ENCODE measurements at places on chromosomes 5 and 9.
A peak's percentile ranks its signal among the peaks of the same experiment; 100 is the strongest.

DNA sequence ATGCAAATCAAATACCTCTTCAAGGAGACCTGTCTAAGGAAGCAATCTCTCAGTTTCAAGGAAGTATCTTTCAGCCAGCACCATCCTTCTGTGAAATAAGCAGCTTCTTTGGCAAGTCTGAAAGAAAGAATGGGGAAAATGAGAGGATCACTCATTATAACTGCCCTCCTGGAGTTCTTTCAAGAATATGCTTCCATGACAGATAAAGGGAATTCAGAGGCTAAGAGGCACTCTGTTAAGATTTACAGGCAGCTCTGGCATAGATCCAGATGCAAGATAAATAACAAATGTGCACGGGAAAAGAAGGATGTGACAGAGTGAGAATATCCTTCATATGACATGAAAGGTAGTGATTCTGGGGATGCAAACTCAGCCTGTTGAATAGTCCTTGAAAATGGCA, 348.2 kb upstream of the CCNG1 start:
- DNase-seq = no peak

GRCh38 chr9:91777292-91777830, 172.7 kb downstream of the ROR2 start:
- peak; percentile 85 for DNase-seq

GRCh38 chr9:91848146-91848545, 101.9 kb downstream of the ROR2 start:
- DNase-seq = no peak

DNA sequence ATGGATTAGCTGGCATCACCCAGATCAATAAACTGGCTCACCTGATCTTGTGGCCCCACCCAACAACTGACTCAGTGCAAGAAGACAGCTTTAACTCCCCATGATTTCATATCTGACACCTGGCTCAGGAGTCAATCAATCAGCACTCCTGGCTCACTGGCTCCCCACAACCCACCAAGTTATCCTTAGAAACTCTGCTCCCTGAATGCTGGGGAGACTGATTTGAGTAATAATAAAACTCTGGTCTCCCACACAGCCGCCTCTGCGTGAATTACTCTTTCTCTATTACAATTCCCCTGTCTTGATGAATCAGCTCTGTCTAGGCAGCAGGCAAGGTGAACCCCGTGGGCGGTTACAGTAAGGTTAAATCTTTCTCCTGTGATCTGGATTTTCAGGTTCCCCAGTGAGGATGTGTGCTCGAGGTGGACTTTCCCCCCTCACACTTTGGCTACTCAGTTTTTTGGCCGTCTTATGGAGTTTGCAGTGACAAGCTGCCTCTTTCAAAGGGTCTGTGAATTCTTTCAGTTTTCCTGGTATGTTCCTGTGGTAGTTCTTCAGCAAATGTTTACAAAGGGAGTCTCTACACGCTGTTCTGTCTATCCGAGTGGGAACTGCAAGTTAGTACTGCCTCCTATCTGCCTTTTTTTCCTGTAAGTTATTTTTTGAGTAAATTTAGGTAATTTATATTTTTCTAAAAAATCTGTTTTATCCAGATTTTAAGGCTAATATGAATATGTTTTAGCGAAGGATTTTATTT, 500.2 kb upstream of the NUDT12 start:
- DNase-seq = no peak

GRCh38 chr5:26470439-26470838, 567.9 kb downstream of the CDH9 start:
- DNase-seq = no peak

GRCh38 chr9:125988479-125989050, 241.4 kb downstream of the PBX3 start:
- no peak for DNase-seq

GRCh38 chr5:172490514-172491461, 36.5 kb upstream of the SH3PXD2B start:
- no peak for DNase-seq

- no peak for DNase-seq
These were observed 47.3 kb downstream of the CD180 start for GRCh38 chr5:67149057-67149950.

DNA sequence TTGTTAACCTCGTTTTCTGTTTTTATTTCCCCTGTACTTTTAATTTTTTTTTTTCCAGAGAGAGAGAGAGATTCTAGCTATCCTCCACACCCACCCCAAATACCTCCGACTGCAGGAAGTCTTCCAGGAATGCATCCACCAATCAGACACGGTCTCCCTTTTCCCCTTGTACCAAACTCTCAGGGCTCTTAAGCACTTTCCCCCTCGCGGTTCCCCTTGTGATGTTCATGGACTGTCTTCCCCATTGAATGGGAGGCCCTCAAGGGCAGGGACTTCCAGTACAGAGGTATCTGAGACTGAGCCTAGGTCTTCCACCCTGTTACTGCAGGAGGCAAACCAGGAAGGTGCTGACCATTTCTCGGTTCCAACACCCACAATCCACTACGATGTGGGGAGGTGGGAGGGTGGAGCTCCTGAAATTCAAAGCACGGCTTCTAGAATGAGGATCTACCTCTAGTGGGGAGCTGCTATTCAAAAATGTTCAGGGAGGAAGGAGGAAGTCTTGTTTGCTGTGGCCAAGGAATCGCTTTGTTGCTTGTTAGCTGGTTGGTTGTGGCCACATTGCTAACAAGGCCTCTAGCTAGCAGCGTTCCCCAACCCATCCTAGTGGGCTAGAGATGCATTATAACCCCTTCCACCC, 37.5 kb upstream of the PTGS1 start:
- no peak for DNase-seq

GRCh38 chr5:16792598-16793275, 143.4 kb downstream of the MYO10 start:
- DNase-seq = no peak

DNA sequence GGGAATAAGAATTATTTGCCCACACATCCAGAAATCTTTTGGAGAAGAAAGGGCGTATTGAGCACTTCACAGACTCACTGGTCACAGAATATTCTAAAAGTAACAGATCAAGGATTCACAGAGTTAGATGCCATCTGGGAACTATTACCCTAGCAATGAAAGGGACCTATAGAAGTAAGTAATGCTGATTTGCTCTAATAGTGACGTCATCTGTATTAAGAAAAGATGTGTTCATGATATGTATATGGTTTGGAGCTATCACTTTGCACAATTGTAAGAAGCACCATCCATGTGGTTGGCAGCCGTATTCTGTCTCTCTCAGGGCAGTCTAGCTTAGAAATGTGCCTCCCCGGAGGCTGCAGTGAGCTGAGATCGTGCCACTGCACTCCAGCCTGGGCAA, 52.8 kb upstream of the SV2C start:
- no peak for DNase-seq

DNA sequence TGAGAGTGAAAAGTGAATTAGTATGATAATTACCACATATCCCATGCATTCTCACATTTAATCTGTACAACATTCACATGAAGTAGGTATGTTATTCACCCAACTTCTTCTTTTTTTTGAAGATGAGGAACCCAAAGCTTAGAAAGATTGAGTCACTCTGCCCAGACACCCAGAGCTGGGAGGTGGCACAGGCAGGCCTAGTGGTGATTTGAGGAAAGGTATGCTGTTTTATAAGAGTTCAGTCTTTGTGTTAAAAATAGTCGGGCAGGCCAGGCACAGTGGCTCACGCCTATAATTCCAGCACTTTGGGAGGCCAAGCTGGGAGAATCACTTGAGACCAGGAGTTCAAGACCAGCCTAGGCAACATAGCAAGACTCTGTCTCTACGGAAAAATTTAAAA, 285.3 kb downstream of the NR3C1 start:
- no peak for DNase-seq

DNA sequence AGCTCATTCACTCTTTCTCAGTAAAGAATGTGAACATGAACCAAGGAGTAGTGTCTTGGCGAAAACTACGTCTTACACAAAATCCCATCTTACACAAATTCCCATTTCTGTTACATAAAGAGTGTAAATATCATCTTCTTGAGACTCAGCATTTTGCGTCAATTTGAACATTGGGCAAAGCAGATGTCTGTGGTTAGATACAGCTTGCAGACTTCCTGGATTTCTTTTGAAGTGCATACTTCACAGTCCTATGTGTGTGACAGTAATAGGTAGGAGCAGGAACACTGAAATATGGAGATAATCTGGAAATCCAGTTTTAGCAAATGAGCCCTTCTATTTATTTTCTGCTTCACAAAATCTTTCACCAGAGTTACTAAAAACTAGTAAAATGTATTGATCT, 58.8 kb downstream of the C6 start:
- DNase-seq = no peak

GRCh38 chr5:146921225-146921624, 42.7 kb upstream of the PPP2R2B start:
- DNase-seq = no peak

DNA sequence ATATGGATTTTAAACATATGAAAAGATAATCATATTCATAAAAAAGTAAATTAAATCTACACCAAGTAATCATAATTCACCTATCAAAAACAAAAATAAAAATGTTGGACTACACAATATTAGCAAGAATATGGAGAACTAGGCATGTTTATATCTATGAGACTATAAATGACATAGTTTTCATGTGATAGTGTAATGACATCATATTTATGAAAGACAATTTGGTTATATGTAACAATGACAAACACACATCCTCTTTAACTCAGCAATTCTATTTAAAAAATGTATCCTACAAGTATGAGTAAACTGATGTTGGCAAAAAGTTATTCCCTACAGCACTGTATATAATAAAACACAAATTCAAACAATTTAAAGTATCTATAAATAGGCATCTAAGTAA, 312.3 kb downstream of the EDIL3 start:
- no peak for DNase-seq

DNA sequence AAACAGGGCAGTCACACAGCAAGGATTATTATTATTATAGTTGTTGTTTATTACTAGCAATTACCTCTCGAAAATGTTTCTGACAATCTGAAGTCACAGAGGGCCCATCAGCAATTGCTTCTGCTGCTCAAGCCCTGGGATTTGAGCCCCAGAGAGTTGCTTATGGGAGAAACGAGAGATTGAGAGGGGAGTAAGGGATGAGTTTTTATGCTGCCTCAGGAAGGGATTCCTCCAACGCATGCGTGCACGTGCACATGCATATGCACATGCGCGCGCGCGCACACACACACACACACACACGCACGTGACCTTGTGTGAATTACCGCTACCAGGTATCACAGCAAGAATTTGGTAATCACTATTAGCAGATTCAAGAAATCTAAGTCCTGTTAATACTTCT, 189.2 kb upstream of the TBC1D2 start:
- DNase-seq = no peak

GRCh38 chr5:75200776-75201175, 35.9 kb downstream of the ANKRD31 start:
- no peak for DNase-seq

DNA sequence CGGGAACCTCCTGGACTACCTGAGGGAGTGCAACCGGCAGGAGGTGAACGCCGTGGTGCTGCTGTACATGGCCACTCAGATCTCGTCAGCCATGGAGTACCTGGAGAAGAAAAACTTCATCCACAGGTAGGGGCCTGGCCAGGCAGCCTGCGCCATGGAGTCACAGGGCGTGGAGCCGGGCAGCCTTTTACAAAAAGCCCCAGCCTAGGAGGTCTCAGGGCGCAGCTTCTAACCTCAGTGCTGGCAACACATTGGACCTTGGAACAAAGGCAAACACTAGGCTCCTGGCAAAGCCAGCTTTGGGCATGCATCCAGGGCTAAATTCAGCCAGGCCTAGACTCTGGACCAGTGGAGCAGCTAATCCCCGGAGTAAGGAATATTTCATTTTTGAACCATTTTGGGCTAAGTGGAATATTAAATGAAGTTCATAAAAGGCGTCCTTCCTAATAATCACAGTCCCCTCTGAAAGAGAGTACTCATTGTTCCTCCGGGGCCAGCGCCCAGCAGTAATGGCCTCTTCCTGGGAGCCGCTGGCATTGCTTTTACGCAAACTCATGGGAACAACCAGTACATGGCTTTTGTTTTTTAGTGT, 23.6 kb downstream of the QRFP start:
- no peak for DNase-seq

GRCh38 chr5:55768279-55768678, 30.4 kb downstream of the DDX4 start:
- DNase-seq = no peak

DNA sequence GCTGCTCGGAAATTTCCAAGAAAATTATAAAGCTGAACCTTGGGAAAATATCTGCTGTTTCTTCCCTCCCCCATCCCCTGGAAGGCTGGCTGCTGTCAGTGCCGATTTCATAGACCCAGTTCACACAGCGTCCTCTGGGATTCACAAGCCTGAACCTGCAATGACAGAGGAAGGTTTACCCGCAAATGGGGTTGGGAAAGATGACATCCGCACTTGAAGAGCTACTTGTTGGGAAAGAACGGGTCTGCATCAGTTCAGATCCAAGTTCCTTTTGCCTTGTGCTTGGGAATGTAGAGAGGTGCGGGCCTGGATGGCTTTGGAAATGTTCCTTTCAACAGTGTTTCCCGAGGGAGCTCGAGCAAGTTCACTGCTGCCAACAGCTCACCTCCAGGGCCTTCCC, 13.9 kb downstream of the PCDH12 start:
- no peak for DNase-seq

DNA sequence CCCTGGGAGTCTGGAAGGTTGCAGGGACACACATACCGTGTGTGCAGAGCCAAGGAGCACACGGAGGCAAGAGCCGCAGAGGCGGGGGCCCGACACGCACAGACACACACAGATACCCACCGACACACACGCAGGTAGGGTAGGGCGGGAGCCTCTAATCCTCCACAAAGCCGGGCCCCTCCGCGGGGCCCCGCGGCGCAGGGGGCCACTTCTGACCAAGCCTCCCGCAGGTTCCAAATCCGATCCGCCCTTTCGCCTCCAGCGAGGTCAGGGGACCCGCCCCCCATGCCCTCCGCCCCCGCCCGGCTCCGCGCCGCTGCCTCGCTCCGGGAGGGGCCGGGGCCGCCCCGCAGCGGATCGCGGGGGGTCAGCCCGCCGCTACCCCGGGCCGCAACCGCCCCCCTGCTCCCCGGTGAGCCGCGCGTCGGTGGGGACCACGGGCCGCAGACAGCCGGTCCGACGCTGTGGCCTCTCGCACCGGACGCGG, 1.4 kb upstream of the LMX1B start:
- DNase-seq = no peak

- no peak for DNase-seq
These were observed 212.5 kb downstream of the GADD45G start for GRCh38 chr9:89817151-89817950.

- no peak for DNase-seq
These were observed 24.7 kb downstream of the SLC6A3 start for GRCh38 chr5:1420211-1421195.

GRCh38 chr5:68041293-68041692, 174.3 kb upstream of the PIK3R1 start:
- no peak for DNase-seq
